Heart right ventricle (tissue), 16 donors: ENCODE measurements at places on chromosomes 3 and 15. TPM values are rescaled to one million over a fixed set of nuclear protein-coding genes. Genes with fewer than 3 reads are reported as not detected.

MRAS gene
- 364 TPM for total RNA-seq

USP50 gene
- 0.23 TPM for total RNA-seq

- DNase-seq: no peak
These were observed 519.2 kb upstream of the AGTR1 start for GRCh38 chr3:148178503-148178902.

DNA sequence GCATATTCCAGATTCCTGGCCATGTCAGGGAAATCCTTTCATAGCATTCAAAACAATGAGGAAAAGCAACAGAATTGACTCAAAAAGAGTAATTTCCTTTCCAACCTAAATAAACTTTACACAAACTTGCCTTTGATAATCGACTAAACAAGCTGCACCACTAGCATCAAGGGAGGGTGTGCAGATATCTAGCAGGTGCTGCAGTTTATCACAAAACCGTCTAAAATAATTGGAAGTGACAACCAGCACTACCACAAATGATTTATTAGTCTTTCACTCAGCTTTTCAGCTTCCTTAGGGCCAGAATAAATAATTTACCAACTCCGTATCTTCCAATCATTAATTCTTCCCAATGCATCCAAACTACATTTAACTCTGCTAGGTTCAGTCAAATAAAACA, 71.7 kb downstream of the TBC1D5 start:
- DNase-seq: no peak

DNA sequence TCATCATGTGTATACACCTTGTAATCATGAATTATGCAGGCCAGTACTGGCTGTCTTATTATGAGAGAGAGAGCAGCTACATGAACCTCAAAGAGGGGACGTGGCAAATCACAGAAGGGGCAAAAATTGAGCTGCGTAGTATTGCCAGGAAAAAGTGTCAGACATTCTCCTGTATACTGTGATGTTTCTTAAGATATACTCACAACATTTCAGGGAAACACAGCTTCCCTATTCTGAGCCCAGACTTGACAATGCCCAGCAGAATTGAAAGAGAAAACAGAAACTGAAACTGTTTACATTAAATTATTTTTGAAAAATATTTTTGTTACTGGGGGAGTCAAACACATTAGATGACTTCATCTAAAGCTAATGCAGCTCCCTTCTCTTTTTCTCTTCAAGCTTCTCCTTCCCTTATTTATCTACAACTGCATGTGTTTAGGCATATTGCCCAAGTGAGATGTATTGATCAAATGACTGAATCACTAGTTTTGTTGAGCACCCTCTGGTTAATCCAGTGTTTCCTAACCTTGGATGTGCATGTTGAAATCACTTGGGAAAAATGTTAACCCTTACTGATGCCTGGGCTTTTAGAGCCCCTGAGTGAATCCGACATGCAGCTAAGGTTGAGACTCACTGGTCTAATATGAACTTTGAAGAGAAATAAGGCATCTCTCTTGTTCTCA, 39.5 kb downstream of the CADPS start:
- DNase-seq: no peak

GRCh38 chr3:52367891-52368880, 52.1 kb downstream of the DNAH1 start:
- no peak for DNase-seq

CPEB1 gene
- total RNA-seq: 2.5 TPM

PPP1R14D gene
- total RNA-seq: not detected

EOMES gene
- 0.17 TPM for total RNA-seq

DNA sequence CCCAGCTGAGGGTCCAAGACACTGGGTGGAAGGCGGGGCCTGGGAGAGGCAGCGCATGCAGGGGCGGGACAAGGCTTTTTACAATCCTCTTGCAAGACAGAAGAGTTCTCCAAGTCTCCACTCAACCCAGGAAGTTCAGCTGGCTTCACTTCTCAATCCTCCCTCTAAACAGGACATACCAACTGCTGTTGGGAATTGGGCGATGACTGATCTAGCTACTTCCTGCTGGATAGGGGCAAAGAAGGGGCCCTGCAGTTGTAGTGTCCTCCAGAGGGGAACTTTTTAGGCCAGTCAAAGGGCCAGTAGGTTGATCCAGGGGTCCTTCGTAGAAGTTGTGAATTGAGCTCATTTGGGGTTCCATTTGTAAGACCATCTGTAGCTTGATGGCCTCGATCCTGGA, 94.6 kb upstream of the TERB2 start:
- DNase-seq: no peak

DNA sequence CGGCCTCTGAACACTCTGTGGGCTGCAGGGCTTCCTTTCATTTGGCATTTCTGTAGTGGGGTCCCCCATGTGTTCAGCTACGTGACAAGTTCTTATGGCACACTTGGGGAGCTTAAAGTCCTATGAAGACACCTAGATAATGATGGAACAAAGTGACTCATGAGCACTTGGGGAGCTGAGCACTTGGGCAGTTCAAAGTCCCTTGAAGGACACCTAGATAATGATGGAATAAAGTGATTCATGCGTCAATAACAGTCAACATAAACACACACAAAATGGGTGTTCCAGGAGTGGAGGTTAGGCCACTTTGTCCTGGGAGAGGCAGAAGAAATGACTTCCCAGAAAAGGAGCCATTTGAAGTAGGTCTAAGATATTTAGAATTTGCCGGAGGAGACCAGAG, 66.6 kb downstream of the LDHAL6B start:
- DNase-seq: no peak

DNA sequence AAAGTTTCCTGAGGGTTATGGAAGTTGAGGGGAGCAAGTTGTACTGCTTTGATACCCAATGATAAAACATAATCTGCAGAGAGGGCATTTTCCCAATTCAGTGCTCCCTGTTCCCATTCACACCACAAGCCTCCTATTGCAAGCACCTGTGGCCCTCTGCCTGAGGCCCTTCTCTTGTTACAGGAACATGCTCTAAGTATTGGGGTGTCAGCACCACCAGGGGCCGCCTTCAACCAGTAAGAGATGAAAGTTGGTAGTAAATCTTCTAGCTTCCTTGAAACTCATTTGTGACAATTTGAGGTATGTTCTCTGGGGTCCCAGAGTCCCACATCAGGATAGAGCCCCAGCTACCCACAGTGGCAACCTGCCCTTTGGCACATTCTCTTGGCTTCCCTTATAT, 265.4 kb upstream of the ARHGEF26 start:
- DNase-seq: no peak

DNA sequence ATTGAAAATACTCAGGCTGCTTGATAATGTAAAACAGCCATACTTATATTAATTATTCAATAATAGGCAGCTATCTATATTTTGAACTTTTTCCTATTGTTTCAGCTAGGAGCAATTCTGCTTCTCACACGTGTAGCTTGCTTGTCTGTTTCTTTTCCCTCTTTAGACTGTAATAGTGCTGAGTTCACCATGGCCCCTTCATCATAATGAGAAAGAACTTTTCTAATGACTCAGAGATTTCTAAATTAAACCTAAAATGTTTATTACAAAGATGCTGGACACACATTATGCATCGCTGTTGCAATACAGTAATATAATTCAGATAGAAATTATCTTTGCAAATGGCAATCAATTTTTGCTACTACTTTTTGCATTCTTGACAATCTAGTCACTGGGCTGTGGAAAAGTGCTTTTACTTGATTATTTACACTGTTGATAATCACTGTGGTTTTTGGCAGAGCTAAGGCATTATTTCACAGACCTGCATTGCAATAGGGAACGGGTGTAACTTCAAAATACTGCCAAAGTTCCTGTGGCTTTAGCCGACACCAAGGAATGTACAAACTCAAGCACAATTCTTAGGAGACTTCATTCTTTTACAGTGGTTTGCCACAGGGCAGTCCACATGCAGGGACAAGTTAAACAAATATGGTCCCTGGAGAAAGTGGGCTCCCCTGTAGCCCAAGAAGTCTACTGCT, 281.0 kb upstream of the TBL1XR1 start:
- no peak for DNase-seq

CTXN2 gene
- not detected for total RNA-seq

CCDC13 gene
- 0.58 TPM for total RNA-seq
